Uterus (tissue), 4 donors: ENCODE measurements at places on chromosomes 6 and 20. TPM values are rescaled to one million over a fixed set of nuclear protein-coding genes. Genes with fewer than 3 reads are reported as not detected.
A peak's percentile ranks its signal among the peaks of the same experiment; 100 is the strongest.

CCDC170 gene
- 0.29 TPM for total RNA-seq

- DNase-seq = peak; percentile 70
These were observed 24.6 kb downstream of the RIPOR2 start for GRCh38 chr6:24910961-24911725.

- DNase-seq = no peak
These were observed 152.6 kb upstream of the PRND start for GRCh38 chr20:4569092-4569491.

GRCh38 chr6:71252960-71253359, 35.7 kb upstream of the OGFRL1 start:
- DNase-seq = no peak

DNA sequence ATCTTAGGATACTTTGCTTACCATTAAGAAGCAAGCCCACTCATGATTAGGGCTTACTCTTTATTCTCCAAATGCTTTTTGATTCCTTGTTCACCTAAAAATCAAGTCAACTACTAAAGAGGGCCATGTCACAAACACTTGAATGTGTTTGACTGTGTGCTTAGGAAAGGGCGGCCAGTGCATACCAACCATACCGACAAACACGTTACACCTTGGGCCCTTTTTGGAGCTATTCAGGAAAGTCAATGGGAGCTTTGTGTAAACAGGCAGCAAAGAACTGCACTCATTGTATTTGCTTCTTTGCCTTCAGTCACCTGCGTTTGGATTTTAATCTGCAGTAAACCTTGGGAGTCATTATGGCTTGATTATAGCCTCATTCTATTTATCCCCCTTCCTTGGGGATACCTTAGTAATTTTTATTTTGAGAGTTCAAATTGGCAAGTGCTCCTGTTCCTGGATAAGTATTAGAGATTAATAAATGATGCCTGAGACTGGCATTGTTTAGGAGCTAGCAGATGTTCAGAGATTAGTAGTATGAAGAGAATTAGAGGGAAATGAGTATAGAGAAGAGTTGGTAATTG, 102.6 kb upstream of the HDGFL1 start:
- DNase-seq = no peak

SLA2 gene
- not detected for total RNA-seq

GRCh38 chr20:9573335-9574151, 59.2 kb downstream of the LAMP5 start:
- no peak for DNase-seq

DNA sequence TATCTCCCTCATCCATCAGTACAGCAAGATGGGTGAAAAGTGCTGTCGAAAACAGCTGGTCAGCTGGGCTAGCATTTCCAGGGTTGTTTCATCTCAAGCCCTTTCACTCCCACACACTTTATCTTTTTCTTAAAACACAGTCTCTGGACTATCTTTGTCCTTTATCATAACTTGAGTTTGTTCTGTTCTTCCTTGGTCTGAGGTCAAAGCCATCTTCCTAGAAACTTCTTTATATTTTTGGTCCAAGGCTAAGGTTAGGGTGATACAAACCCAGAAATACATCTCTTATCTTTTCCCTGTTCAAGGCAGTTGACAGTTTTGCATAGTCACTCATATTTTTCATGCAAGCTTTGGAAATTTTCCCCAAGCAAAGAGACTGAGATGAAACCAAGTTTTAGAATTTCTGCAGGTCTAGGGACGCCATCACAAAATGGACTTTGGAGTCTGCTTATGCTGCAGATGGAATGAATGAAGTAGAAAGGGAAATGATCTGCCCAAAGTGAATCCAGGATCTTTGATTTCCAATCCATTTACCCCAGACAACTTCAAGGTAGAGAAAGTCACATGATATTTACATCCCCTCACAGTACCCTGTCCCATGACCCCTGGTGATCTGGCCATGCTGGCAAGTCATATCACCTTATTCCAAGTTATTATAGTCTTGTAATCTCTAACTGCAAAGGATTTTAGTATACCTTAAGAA, 297.0 kb downstream of the ZNF217 start:
- DNase-seq = no peak

- DNase-seq = no peak
These were observed 10.4 kb downstream of the HIVEP1 start for GRCh38 chr6:12022481-12022880.

- DNase-seq = no peak
These were observed 35.0 kb downstream of the FOXF2 start for GRCh38 chr6:1424306-1424927.

DNA sequence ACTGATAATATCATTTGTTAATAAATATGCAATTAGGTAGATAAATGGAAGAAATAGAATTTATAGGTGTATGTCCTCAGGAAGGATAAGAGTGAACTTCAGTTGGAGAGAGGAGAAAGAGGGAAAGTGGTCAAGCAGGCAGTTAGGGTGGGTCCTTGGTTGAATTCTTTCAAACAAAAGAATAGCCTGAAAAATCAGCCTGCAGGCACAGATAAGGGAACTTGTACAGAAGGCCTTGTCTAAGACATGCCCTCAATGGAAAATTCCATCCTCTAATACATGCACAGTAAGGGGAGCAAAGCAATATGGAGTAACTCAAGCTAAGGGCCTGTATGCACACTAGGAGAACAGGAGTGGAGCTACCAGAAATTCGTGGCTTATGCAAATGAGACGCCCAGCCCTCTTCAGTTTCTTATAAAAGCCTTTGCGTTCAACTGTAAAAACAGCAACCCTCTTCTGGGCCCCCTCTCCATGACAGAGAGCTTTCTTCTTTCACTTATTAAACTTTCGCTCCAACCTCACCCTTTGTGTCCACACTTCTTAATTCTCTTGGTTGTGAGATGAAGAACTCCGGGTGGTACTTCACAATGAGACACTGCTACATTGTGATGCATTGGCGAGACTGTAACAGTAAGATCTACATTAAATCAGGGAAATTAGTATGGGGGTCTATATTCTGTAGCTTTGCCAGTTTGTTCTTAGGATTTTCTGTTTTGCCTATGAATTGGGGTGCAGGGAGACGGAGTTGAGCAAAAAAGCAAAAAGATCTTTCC, 147.0 kb downstream of the HS3ST5 start:
- DNase-seq = no peak

GATA5 gene
- total RNA-seq = 17.8 TPM

DNA sequence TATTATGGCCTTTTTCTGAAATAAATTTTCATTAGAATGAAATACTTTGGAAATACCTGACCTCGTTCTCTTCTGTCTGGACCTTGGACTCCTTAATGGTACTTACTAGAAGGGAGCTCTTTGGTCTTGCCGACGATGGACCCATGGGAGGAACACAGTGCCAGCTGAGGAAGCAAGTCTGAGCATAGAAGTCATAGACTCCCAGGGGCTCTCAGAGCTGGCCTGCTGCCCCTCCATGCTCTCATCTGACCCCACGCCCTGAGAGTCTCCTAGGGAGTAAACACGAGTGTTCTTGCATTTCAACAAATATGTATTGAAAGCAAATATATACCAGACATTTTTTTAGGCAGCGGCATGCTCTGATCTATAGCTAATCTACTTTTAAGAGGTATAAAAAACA, 87.8 kb downstream of the PLEKHG1 start:
- DNase-seq = peak; percentile 31

DNA sequence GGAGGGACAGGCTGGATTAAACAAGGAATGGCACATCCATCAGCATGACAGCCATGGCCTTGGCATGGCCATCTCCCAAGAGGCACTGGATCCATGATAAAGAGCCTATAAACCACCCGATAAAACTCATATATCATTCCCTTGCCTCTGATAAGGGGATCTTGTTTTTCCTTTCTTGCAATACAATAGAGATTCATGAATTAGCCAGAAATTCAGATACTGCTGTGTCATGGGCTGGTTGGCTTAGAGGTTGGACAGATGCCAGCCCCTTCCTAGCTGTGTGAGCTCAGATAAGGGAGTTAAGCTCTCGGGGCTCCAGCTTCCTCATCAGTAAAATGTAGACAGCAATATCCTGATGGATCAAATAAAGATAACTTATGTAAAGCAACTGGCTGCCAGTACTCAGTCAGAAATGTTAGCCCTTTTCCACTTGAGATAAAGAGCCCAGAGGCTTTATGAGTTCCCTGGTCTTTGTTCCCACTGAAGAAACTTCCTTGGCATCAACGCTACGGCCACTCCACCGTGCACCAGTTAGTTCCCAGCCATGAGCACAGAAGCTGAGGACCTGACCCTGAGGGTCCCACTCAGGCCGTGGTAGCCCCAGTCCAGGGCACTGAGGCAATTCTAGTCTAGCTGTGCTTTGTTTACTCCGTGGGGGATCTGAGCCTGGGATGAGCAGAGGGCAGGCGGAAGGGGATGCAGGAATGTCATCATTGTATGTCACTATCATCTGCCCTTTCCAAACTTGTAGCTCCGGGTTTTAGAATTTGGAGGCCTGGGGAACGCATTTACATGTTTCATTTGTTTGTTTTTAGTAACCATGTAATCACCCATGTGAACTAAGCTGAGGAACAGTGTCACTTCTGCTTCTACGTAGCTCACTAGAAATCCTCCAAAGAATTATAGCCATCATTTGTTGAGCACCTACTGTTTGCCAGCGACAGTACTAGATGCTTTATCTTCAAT, 67.2 kb upstream of the TBC1D7 start:
- DNase-seq = peak; percentile 50
